ENCODE measurements at places on chromosomes 11 and 22.

DNA sequence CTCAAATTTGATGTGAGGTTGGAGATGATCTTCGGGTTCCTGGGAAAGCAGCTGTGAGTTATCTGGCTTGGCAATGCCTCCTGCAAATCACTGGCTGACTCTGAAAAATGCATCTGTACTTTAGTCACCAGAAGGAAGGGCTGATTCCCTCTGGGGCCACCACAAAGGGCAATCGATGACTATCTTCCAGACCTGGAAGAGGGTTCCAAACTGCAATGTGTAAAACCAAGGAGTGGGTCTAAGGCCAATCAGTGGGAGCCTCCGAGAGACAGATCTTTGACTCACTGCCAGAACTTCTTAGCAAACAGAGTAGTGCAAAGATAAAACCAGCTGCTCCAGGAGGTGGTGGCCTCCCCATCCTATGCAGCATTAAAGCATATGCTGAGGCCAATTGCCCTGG, 29.1 kb upstream of the PAK1 start:
- DNase-seq = no peak

DNA sequence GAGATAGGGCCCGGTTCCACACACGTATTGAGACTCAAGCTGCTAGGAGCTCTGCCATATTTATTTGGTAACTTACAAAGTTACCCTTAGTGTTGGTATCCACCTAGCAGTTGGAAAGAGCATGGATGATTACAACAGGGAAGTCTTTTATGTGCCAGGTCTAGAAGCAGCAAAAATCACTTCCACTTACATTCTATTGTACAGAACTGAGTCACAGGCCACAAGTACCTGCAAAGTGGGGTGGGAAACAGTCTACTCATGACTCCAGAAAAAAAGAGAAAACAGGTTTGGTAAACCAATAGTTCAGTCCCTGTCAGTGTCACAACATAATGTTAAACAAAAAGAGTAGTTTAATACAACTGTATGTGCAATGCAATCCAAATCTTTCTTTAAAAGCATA, 279.6 kb upstream of the PITPNB start:
- DNase-seq = no peak

GRCh38 chr11:27468209-27468994, 4.2 kb downstream of the LGR4 start:
- DNase-seq = no peak

- DNase-seq = no peak
Observed at GRCh38 chr11:44913502-44913901, 37.2 kb downstream of the TP53I11 start.

- no peak for DNase-seq
Observed at GRCh38 chr11:47593934-47594855, at the start of gene C1QTNF4. C1QTNF4 (minus strand) TSS chr11:47594411; CDS start chr11:47590810, 3,601 bp downstream.

DNA sequence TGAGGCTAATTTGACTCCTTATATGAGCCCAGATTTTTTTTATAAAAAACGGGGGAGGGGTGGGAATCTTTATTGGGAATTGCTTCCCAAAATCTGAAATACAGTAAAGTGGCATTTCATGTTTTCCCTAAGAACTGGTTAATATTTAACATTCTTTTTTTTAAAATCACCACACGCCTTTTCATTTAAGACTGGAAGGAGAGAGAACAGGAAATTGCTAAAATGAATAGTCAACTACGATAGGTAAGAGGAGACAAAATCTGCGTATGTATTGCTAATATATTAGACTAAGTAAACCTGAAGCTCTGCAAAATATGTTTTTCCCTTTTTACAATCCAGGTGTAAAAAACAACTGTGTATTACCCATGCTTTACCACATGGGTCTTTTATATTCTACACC, 57.0 kb downstream of the SOX6 start:
- DNase-seq = no peak
